M059J (cell line): ENCODE measurements at places on chromosomes 4 and X.

GRCh38 chr4:73730292-73730691 lies 10.1 kb upstream of the CXCL8 start:
- DNase-seq: peak; percentile 56

DNA sequence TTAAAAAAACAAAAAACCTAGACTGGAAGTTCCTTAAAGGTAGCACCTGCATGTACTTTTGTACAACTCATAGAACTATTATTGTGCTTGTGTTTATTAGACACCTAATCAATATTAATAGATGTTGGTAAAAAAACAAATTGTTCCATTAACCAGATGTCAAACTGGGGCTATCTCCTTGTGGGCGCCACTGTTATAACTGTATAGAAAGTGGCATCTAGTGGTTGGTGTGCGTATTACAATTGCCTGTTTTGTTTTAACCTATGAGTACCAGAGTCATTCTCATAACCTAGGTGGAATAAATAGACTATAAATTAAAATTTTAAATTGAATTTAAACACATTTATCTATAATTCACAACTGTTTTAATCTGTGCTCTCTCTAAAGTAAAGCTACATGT lies 97.4 kb downstream of the COL4A5 start:
- DNase-seq: peak; percentile 34

DNA sequence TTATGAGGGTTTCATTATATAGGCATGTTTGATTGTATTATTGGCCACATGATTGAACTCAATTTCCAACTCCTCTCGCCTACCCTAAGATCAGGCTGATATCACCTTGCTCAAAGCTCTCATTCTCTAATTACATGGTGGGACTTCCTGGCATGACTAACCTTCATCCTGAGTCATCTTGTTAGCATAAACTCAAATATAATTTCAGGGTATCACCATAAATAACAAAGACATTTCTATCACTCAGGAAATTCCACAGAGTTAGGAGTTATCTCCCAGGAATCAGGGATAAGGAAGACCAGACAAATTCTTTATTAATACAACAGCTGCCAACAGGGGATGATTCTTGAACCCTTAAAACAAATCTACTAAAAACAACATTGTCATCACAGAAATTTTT lies 90.7 kb downstream of the NDST3 start:
- peak; percentile 18 for DNase-seq

DNA sequence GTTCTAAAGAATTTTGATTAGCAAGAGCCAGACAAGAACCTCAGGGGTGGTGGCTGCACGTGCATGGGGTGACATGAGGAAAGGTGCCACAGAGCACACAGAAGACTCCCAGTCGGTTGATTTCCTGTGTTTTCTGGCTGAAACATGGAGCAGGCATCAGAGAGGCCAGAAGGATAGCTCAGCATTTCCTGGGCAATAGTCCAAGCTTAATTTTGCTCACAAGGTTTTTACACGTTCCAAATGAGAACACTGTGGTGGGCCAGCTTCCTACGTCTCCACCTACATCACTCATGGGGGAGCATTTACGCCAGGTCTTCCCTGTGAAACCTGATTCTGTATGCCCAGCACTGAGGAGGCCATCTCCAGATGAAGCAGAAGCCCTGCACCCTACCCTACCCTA lies 212.5 kb upstream of the CLNK start:
- no peak for DNase-seq

DNA sequence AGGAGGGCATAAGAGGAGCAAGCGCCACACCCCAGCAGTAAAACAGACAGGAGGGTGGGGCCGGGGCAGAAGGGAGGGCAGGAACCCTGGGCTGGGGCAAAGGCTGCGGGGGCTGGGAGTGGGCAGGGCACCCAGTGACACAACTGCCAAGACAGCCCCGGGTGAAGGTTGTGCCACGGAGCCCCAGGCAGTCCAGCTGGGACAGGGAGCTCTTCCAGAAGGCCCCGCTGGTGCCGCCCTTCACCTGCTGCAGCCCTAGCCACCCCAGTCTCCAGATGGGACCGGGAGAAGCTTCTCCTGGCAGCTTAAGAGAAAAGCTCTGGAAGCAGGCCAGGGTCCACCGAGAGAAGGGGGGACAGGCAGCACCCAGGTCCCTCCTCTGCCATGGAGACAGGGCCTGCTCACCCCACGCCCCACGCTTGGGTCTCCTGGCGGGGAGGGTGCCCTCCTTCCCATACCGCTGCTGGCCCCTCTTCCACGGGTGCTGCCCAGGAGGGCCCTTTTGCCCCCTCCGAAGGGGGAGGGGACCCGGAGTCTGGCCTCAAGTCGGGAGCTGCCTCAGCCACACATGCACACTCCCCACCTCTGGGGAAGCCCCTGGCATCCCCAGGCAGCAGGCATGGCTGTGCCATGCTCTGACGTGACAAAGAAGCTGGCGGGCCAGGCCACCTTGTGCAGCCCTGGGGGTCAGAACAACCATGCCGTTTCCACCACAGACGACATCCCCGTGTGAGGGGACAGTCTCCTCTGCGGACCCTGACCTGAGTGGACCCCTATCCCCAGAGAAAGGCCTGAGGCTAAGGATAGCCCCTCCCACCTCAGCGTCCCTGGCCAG lies 1.5 kb downstream of the DGKQ start:
- no peak for DNase-seq

- no peak for DNase-seq
Measured at GRCh38 chr4:56149591-56149990, 200.8 kb downstream of the CEP135 start.

GRCh38 chr4:104815665-104816064 lies 321.0 kb upstream of the CXXC4 start:
- DNase-seq: no peak

GRCh38 chrX:1462596-1463251 lies 10.0 kb upstream of the ASMTL start:
- peak; percentile 90 for DNase-seq

DNA sequence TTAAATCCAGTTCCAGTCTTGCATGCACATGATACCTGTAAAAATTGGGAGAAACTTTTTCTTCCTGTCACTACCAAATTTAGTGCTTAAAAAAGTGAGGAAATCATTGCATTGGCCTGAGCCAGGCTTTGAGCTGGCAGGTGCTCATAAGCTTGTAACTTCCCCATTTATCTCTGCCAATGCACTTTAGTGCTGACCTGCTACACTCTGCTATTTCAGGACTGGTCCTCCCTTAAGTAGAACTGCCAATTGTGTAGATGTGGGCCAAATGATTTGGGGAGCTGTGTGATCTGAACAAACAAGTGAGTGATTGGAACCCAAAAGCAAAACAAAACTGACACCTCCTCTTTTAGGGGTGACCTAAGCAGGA lies 51.8 kb downstream of the ZNF827 start:
- no peak for DNase-seq

DNA sequence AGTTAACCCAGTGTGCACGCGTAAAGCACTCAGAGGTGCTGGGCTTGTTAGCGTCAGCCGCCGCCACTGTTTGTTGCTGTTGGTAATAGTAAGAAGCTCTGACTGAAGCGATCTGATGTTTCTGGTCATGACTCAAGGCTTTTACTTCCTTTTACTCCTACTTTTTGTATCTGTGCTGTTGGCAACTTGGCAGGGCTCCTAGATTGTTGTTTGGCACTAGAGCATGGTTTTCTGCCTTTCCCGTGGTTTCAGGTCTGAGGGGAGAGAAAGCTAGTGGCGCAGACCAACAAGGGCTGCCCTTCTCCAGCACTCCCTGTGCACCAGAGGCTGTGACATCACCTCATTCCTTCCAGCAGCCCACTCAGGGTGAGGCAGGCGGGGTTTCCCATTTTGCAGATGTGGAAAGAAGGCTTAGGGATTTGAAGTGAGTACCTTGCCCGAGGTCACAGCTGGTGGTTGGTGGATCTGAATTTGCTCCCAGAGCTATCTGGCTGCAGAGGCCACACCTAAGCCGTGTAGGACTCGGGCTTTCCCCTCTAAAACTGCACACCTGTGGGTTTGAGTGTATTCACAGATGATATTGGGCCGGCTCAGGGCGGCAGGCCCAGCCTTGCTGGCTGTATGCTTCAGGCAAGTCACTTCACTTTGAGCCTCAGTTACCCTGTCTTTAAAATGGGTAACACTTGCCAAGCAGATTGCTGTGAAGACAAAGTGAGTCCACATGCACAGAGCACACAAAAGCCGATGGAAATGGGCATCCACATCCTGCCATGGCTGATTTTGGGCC lies 51.2 kb upstream of the TADA2B start:
- peak; percentile 96 for DNase-seq

GRCh38 chrX:42290608-42291007 lies 367.3 kb upstream of the CASK start:
- DNase-seq: peak; percentile 2
